ENCODE measurements at places on chromosomes 12 and 14.
A peak's percentile ranks its signal among the peaks of the same experiment; 100 is the strongest.

DNA sequence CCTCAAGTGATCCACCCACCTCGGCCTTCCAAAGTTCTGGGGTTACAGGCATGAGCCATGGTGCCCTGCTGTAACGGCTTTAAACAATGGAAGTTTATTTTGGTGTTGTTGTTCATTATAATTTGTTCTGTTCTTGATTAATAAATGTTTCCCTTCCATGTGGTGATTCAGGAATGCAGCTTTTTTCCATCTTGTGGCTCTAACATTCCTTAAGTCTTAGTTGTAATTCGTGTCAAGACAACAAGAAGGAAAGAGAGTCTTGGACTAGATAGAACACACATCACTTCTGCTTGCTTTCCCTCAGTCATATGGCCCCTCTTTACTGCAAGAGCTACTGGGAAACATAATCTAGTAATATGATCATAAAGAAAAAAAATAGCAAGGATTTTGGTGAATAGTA is 211.6 kb downstream of the SLC6A15 start:
- H3K36me3 ChIP-seq: no peaks in the 10 kb centered on the region
- H3K27ac ChIP-seq: no peak overlapping the region
- peaks cover 18% of the 10 kb centered on the region for H3K4me1 ChIP-seq
- H3K27me3 ChIP-seq: no peaks in the 10 kb centered on the region
- no peak overlapping the region for H3K4me3 ChIP-seq

GRCh38 chr12:65656891-65657351 is 167.4 kb upstream of the HMGA2 start:
- no peak overlapping the region for H3K4me3 ChIP-seq
- DNase-seq: no peak
- no peaks in the 10 kb centered on the region for H3K36me3 ChIP-seq
- H3K27ac ChIP-seq: no peak overlapping the region

GRCh38 chr12:90060031-90060430 is 351.4 kb upstream of the ATP2B1 start:
- H3K36me3 ChIP-seq: no peaks in the 10 kb centered on the region
- H3K4me1 ChIP-seq: peaks cover 13% of the 10 kb centered on the region
- no peak overlapping the region for H3K4me3 ChIP-seq
- no peak for DNase-seq
- no peak overlapping the region for H3K27ac ChIP-seq

DNA sequence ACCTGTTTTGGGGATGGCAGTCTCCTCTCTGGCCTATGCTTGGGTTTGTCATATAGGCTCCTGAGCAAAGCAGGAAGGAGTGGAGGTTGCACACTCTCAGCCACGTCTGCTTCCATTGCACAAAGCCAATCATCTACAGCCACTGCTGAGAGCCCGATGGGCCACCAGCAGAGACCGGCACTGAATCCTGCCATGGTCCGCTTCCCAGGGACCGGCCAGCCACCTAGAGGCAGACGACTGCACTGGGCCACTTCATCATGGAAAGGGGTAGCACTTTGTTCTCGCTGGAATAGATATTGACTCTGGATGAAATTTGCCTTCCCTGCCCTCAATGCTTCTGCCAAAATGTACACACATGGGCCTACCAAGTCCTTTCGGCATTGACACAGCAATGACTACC is 22.3 kb downstream of the DLK1 start:
- no peak overlapping the region for H3K4me3 ChIP-seq
- H3K4me1 ChIP-seq: no peaks in the 10 kb centered on the region
- H3K27ac ChIP-seq: no peak overlapping the region
- DNase-seq: no peak
- H3K36me3 ChIP-seq: no peaks in the 10 kb centered on the region

DNA sequence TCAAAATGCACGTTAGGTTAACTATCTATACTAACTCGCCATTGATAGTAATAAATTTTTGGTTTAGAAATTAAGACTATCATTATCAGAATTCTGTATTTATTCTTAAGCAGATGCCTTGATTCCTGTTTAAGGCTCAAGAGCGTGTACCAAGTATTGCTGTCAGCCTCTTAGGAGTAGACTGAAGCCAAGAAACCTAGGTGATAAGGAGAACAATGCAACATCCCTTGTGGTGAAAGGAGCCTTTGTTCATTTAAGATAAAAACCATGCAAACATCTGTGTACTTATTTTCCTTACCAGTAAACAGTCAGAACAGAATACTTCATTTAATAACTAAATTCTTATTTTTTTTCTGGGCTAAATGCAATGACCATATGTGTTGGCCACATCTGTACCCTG is 109.4 kb upstream of the NOVA1 start:
- no peak overlapping the region for H3K27ac ChIP-seq
- H3K36me3 ChIP-seq: no peaks in the 10 kb centered on the region
- H3K4me3 ChIP-seq: no peak overlapping the region
- H3K4me1 ChIP-seq: no peaks in the 10 kb centered on the region

GRCh38 chr14:91694643-91695042 is 37.2 kb downstream of the CATSPERB start:
- H3K4me1 ChIP-seq: no peaks in the 10 kb centered on the region
- H3K27ac ChIP-seq: no peak overlapping the region
- peaks cover 11% of the 10 kb centered on the region for H3K27me3 ChIP-seq
- DNase-seq: no peak

GRCh38 chr14:79443602-79444001 is 767.7 kb downstream of the DIO2 start:
- no peak for DNase-seq
- H3K27ac ChIP-seq: no peak overlapping the region
- H3K36me3 ChIP-seq: no peaks in the 10 kb centered on the region

GRCh38 chr12:119989731-119990381 is 820 bp downstream of the BICDL1 start:
- H3K27ac ChIP-seq: no peak overlapping the region
- H3K4me3 ChIP-seq: peak overlapping the region; percentile 63
- no peaks in the 10 kb centered on the region for H3K36me3 ChIP-seq
- peaks cover 51% of the 10 kb centered on the region for H3K27me3 ChIP-seq

GRCh38 chr14:34699873-34700621 is 14.3 kb downstream of the CFL2 start:
- no peaks in the 10 kb centered on the region for H3K27me3 ChIP-seq
- peak overlapping the region; percentile 79 for H3K27ac ChIP-seq
- H3K4me3 ChIP-seq: no peak overlapping the region
- no peak for DNase-seq

DNA sequence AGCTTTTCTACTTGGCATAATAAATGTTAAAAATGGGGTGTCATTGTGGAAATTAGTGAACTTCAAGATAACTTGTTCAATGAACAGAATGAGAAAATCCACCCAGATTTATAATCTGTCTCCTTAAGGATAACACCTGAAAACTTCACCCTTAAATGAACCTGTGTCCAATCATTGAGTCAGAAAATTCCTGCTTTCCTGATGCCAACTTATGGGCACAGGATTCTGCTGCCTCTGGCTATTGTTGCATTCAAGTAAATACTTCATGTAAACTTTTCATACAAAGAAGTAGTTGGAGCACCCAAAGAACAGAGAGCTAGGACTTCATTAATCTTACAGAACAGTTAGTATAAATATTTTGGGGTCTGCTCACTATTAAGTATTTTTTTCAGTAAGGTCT is 98.9 kb upstream of the PLEKHA5 start:
- H3K4me3 ChIP-seq: no peak overlapping the region
- no peak overlapping the region for H3K27ac ChIP-seq
- no peaks in the 10 kb centered on the region for H3K27me3 ChIP-seq
- H3K36me3 ChIP-seq: peaks cover 5% of the 10 kb centered on the region
- no peaks in the 10 kb centered on the region for H3K4me1 ChIP-seq
- DNase-seq: no peak

- H3K4me1 ChIP-seq: peaks cover 49% of the 10 kb centered on the region
- H3K27me3 ChIP-seq: no peaks in the 10 kb centered on the region
- H3K27ac ChIP-seq: peak overlapping the region; percentile 71
- H3K4me3 ChIP-seq: no peak overlapping the region
Observed at GRCh38 chr12:46218322-46219095, 50.3 kb downstream of the SLC38A1 start.

GRCh38 chr12:94107910-94108309 is 40.5 kb upstream of the PLXNC1 start:
- H3K4me1 ChIP-seq: no peaks in the 10 kb centered on the region
- DNase-seq: no peak
- no peak overlapping the region for H3K27ac ChIP-seq
- peaks cover 49% of the 10 kb centered on the region for H3K27me3 ChIP-seq

DNA sequence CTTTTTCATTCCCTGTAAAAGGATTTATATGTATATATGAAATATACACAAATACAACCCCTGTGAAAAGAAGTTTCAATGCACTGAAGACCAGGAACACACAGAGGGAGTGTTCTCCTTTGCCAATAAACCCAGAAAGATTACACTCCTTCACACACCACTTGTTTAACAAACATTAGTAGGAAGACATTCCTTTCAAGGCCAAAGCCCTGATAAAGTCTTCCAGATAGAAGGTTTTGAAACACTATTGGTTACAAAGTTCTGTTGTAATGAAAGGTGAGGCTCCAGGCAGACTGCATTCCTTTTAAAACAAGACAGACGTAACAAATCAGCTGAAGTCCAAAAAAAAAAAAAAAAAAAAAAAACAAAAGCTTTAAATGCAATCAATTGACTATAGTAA is 81.0 kb downstream of the PTPN21 start:
- peaks cover 65% of the 10 kb centered on the region for H3K36me3 ChIP-seq
- H3K4me3 ChIP-seq: no peak overlapping the region
- no peaks in the 10 kb centered on the region for H3K27me3 ChIP-seq
- DNase-seq: no peak
- H3K27ac ChIP-seq: peak overlapping the region; percentile 94
- H3K4me1 ChIP-seq: peaks cover 5% of the 10 kb centered on the region

DNA sequence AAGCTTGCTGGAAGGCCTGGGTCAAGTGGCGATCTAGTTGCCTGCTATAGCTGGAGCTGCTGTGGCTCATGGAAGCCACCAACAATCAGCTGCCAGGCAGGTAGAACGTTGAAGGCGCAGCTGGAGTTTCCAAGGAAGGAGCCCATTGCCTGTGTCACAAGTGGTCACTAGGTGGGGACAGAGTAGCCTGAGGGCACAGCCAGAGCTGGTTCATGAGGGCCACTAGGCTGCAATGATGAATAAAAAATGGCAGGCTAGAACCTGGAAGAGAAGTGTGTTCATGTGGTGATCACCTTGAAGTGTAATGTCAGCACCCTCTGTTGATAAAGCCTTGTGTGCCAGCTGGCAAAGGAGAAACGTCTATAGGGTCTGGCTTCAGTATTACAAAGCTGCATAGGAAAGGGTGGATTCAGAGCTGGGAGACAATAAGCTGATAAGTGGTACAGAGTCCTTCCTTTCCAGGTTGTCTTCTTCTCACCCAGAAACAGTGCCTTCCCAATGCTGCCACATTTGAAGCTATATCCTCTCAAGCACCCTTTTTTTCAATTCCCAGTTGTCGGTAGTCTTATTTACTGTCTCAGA is 165.8 kb downstream of the EMP1 start:
- H3K27ac ChIP-seq: no peak overlapping the region
- H3K4me1 ChIP-seq: peaks cover 5% of the 10 kb centered on the region
- no peak overlapping the region for H3K4me3 ChIP-seq
- no peaks in the 10 kb centered on the region for H3K27me3 ChIP-seq
- DNase-seq: peak; percentile 47
- H3K36me3 ChIP-seq: peaks cover 3% of the 10 kb centered on the region

DNA sequence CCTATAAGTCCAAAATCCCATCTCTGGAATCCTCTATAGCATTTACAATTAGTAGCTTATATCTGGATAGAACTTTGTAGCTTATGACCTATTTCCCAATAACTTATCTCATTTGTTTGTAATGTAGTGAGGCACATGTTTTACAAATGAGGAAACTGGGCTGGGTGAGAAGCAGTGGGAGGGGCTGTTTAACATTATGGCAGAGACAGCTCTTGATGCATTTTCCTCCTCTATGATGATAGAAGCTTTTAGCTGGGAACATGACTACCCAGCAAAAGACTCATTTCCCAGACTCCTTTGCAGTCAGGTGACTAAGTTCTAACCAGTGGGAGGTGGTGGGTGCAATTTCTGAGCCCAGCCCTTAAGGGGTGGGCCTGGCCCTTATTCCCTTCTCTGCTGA is 179.7 kb downstream of the TTC8 start:
- H3K27me3 ChIP-seq: peaks cover 3% of the 10 kb centered on the region
- peaks cover 2% of the 10 kb centered on the region for H3K4me1 ChIP-seq
- no peak overlapping the region for H3K4me3 ChIP-seq
- H3K36me3 ChIP-seq: no peaks in the 10 kb centered on the region
- no peak for DNase-seq
- H3K27ac ChIP-seq: no peak overlapping the region

GRCh38 chr12:4454315-4454860 is 8.8 kb upstream of the FGF6 start:
- H3K36me3 ChIP-seq: no peaks in the 10 kb centered on the region
- H3K27me3 ChIP-seq: peaks cover 26% of the 10 kb centered on the region
- H3K4me1 ChIP-seq: peaks cover 11% of the 10 kb centered on the region
- no peak overlapping the region for H3K4me3 ChIP-seq
- no peak for DNase-seq

- DNase-seq: no peak
- no peaks in the 10 kb centered on the region for H3K4me1 ChIP-seq
- H3K27ac ChIP-seq: no peak overlapping the region
- H3K4me3 ChIP-seq: no peak overlapping the region
Observed at GRCh38 chr14:64891173-64891838, 11.6 kb upstream of the SPTB start.

- peaks cover 5% of the 10 kb centered on the region for H3K27me3 ChIP-seq
- no peak for DNase-seq
Observed at GRCh38 chr14:22600027-22600426, 1.9 kb downstream of the ABHD4 start.

DNA sequence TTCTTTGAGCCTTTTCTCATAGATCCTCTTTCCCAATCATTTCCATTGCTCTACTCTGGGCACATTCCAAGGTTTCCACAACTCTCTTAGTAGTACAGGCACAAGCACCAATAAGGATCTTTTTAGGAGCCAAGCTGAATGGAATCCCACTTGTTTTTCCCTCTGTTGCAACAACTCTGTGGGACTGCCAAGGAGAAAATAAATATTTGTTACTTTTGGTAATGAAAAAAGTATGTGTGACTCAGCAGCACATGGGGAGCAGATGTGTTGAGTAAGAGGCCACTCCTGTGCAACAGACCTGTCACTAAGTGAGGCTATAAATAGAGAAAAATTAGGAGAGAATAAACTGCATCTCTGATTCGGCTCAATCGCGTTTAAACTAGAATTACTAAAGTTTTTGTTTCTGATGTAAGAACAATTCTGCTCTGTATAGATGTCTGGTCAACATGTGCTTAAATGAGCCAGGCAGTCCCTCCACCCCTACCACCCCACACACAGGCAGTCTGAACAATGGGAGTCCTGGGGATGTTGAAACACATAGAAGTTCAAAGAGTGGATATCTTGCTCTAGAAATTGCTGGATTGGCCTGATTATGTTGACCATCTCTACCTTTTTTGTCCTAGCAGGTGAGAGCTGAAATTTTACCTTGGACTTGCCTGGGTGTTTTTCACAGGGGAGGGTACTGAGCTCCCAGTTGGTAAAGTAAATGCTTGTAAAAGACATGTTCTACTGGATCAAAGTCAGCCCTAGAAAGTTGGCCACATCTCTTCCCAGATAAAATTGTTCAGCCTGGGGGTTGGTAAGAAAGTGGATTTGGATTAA is 244.3 kb upstream of the NOVA1 start:
- peaks cover 6% of the 10 kb centered on the region for H3K27me3 ChIP-seq
- no peaks in the 10 kb centered on the region for H3K4me1 ChIP-seq
- H3K27ac ChIP-seq: no peak overlapping the region
- no peak for DNase-seq

- H3K27me3 ChIP-seq: no peaks in the 10 kb centered on the region
- H3K4me1 ChIP-seq: peaks cover 5% of the 10 kb centered on the region
- DNase-seq: no peak
- no peak overlapping the region for H3K27ac ChIP-seq
- peaks cover 6% of the 10 kb centered on the region for H3K36me3 ChIP-seq
- no peak overlapping the region for H3K4me3 ChIP-seq
Observed at GRCh38 chr14:85024931-85025330, 505.0 kb upstream of the FLRT2 start.
